ENCODE measurements at places on chromosomes 5 and 9. TPM values are rescaled to one million over a fixed set of nuclear protein-coding genes. Genes with fewer than 3 reads are reported as not detected.

The CCDC152 gene
- total RNA-seq, result 6.6 TPM

The ADAMTS6 gene
- total RNA-seq, result 0.89 TPM

The IL4 gene
- total RNA-seq, result 20.5 TPM

The FAM78A gene
- total RNA-seq, result 51.6 TPM

DNA sequence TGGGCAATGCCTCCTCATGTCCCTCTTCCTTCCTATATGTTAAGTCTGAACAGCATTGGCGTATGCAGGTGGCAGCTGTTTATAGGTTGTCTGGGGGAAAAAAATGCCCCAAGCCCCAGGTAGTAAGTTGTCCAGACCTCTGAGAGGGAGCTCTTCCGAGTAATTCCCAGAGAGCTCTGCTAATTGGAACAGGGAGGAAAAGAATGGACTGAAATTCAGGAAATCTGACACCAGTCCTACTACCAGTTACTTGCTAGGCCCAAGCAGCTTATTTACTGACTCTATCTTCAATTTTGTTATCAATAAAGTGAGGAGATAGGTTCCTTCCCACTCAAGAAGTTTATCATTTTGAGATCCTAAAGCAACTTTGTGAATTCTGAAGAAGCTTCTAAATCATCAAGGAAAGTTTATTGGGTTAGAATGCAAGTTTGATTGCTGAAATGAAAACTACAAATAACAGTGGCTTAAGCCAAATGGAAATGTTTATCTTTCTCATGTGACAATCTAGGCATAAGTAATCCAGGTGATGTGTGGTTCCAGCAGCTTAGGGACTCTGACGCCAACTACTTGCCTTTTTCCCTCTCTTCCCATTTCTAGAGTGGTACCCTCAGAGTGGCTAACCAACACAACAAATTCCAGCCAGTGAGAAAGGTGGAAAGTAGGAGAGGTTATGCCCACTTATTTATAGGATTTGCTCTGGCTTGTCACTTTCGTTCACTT is 5.6 kb downstream of the STK32A start:
- no peak for DNase-seq

GRCh38 chr5:133106761-133107572 is 55.2 kb downstream of the HSPA4 start:
- DNase-seq, result no peak

DNA sequence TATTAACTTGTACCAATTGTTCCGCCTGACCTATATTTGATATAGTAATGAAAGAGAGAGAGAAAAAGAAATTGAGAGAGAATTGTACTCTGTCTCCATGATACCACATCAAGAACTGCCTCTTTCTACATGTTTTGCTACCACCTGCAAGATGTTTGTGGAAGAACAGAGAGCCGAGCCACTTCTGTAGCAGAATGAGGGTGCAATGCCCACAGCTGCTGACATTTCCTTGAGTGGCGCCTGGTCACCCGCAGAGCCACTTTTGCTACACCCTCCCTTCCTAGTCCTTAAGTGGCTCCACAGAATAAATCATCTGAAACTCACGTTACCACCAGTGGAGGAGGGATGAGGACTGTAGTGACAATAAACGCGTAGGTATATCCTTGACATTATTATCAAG is 17.1 kb upstream of the FAM81B start:
- no peak for DNase-seq

DNA sequence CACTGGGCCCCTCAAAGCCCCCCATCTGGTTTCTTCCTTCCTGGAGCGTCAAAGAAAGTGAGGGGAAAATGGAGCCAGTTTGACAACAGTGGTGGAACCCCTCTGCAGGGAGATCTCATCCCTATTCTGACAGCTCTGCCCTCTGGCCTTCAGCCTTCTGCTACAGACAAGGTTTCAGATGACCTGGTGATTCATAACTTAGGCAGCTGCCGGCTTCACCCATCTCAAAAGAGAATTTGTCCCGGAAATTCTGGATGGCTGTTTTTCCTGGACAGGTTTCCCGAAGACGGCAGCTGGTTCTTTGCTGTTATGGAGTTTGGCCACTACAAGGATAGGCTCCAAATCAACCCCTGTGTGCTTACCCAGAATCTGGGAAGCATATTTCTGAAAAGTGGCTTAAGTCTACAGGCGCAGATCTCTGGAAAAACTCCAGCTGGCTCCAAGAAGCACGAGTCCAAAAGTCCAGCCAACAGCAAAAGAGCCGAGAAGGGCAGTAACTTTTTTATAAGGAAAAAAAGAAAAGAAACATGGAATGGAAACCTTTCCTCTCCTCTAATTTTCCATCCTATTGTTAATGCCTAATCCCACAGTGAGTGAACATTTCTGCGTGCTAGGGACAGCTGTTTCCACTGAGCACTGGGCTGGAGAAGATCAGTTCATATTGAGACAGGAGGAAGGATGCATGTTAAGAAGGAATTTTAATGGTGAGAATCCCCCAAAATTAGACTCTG is 54.5 kb downstream of the ZNF366 start:
- no peak for DNase-seq
